ENCODE measurements at places on chromosomes 6 and 20. TPM values are rescaled to one million over a fixed set of nuclear protein-coding genes. Genes with fewer than 3 reads are reported as not detected.

Gene IPCEF1
- 1.0 TPM for total RNA-seq

Gene USP49
- 4.1 TPM for total RNA-seq

DNA sequence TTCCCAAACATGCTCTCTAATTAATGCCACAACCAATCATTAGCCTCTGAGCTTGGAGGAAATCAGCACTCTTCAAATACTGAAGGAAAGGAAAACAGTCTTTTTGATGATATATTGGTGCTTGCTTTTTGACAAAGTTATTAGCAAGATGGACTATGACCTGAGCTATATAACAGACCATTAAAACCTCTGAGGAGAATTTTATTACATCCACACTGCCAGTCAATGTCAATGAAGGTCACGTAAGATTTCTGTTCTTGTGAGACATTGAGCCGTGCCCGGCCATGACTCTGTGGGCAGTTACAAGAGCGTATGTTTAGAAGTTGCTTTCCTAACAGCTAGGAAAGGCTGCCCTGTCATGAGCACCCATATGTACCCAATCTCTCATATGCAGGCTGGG, 659.0 kb downstream of the UTRN start:
- DNase-seq = no peak

- DNase-seq = no peak
Observed at GRCh38 chr20:51003753-51004152, 19.2 kb downstream of the KCNG1 start.

Gene PLTP
- 14.0 TPM for total RNA-seq

All from tongue (tissue), 3 donors.